ENCODE measurements at places on chromosomes 5 and 9.

- DNase-seq = no peak
Measured at GRCh38 chr5:153952893-153953292, 85.8 kb downstream of the FAM114A2 start.

- no peak for DNase-seq
Measured at GRCh38 chr5:141617128-141617527, 1.7 kb downstream of the DIAPH1 start.

DNA sequence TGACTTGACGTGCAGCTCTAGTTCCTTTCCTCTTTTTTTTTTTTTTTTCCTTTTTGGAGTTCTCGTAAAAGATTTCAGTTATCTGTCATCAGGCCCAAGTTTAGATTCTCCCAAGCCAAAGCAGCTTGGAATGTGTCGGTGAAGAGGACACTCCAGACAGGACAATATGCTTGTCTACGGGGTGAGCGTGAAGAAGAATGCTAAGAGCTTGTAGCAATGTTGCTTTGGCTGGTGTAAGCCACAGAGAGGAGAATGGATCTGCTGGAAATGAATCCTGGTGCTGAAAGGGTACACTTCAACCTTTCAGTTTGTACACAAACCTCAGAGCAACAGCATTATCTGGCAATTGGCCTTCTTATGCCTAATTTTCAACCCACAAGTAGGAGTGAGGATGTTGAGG, 92.4 kb downstream of the ISL1 start:
- DNase-seq = no peak

GRCh38 chr5:58043032-58043945, 416.6 kb downstream of the PLK2 start:
- DNase-seq = no peak

DNA sequence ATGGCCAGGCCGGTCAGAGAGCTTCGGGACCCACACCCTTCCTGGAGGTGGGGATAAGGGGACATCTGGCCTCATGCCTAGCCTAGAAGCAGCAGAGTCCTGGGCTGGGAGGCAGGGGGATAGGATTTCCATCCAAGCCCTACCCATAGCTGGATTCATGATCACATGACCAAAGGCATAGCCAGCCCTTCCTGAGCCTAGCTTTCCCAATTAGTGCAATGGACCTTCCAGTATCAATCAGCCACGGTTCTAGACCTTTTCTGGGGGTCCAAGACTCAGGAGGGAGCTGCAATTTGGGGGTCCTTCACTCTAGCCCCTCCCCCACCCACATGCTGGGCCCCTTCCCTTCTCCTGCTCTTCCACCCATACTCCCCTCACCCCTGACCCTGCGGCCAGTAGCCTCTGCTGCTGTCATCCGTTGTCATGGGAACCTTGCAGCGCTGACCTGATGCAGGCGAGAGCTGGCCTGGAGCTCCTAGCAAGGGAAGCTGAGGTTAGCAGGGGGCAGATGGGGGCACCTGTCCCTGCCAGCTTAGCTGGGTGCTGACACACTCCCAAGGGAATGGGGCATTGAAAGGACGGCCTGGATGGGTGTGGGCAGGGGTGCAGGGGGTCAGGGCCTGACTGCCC, 44.6 kb downstream of the CXXC5 start:
- DNase-seq = no peak

GRCh38 chr5:25713259-25713658, 1068.5 kb upstream of the CDH10 start:
- peak; percentile 12 for DNase-seq

DNA sequence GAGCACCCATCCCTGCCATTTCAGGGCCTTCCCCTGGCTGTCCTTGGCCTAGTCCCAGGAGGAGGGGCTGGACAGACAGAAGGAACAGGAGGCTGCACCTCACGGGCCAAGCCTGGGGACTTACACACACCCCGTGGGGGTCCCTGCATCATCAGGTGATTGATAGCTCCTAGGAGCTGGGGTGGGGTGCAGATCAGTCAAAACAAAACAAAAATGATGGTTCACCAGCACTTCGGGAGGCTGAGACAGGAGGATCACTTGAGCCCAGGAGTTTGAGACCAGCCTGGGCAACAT, 169.3 kb downstream of the GAPVD1 start:
- DNase-seq = no peak

DNA sequence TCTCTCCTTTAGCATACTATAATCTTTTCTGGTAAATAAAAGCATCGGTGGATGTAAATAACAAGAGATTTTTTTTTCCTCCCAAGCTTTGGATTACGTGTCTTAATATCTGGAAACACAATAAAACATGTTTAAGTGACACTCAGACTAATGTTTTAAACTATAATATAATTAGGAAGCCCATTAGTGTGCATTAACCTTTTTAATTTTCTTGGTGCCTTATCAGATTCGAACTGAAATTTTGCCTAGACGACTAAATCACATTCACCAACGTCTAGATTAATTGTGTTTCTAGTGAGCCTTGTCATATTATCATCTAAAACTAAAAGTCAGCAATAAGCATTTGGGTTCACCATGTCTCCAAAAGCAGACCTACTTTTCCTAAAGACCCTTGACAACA, 110.2 kb downstream of the CDH6 start:
- DNase-seq = no peak

GRCh38 chr5:150318613-150319483, 16.1 kb upstream of the ARSI start:
- DNase-seq = no peak

GRCh38 chr5:891837-892393, 686 bp downstream of the BRD9 start:
- DNase-seq = no peak

DNA sequence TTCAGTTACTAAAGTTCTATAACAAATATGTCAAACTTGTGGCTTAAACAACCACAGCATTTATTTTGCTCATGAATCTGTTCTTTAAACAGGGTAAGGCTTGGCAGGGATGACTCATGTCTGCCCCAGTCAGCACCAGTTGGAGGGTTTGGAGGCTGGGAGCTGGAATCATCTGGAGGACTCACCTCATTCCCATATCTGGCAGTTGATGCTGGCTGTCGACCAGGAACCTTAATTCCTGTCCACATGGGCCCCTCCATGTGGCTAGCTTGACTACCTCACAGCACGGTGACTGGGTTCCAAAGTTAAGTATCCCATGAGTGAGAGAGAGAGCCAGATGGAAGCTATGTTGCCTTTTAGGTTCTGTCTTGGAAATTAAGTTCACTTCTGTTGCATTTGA, 13.8 kb upstream of the CCL28 start:
- DNase-seq = no peak

- DNase-seq = no peak
Measured at GRCh38 chr9:19631181-19631580, 157.7 kb downstream of the SLC24A2 start.

- DNase-seq = no peak
Measured at GRCh38 chr5:163894645-163895044, 389.2 kb downstream of the MAT2B start.

DNA sequence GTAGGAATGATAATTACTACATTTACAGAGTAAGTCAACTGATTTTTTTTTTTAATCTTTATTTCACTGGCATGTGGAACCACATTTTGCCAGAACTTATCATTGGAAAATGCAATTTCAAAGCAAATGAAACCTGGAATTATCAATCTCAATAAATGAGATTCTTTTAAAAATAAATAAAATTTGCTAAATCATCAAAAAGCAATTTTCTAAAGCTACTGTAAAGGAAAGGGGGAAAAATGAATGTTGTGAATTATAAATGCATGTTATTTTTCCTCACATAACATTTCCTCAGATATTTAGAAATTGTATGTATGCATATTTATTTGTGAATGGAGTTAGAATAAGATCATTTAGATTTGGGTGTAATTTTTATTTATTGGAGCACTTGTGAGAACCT, 89.9 kb upstream of the GRHPR start:
- no peak for DNase-seq

DNA sequence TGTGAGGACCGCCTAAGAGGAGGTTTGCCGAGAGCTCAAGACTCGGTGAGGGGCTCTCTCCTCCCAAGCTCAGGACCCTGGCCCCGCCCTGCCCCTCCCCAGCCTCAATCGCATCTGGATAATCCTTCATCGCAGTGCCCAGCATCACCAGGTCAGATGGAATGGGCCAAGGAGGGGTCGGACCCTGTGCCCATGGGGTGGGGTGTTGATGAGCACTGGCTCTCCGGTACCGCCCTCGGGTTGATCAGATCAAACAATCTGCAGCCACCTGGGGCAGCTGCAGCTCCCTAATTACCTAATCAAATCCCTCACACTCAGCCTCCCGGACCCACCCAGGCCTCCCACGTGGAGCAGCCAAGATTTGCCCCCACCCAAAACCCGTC, 24.4 kb upstream of the TDRD7 start:
- DNase-seq = no peak

DNA sequence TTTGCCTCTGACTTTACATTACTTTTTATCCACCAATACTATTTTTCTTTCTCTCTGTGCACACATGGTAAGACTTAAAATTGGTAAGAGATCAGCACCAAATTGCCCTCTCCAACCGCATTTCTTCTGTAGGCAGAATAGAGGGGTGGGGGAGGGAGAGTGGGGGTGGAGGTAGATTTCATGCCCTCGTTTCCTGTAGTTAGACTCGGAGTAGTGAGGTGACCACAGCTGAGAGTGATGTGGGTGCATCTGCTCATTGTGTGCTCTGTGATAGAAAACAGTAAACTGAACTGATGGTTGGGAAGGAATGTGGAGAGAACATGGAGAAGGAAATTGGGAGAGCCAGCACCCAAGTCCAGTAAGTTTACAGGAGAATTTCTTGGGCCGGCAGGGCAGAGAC, 498.3 kb downstream of the IRX1 start:
- no peak for DNase-seq

DNA sequence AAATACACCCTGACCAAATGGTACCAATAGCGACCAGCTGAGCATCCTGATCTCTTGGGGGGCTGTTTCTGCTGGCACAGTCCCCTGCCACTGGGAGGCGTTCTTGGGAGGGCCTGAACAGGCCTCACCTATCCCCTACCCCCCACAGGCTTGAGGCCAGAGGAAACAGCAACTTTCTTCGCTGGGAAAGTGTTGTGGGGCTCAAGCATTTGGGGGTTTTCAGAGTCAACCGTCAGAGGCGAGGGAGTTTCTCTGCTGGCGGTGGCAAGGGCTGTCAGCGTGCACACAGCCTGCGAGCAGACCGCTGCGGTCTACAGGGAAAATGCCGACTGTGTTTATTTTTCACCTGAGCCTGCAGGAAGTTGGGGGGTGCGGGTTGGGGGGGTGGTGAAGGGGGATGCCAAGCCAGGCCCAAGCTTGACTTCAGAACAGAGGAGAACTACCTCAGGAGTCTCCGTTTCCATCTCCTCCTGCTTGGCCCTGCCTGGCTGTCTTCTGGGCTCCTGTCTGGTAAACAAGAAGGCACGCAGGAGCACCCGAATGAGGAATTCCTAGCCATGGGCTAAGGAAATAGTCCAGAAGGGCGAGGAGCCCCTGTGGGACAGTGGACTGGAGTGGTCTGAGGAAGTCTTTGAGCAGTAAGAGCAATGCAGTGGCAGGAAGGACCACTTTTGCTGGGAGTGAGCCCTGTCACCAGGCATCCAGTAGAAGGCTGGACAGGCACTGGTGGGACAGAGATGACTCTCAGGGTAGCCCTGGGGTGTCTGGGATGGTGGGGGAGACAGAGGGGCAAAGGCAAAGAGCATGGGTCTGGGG, 18.1 kb downstream of the TCF7 start:
- no peak for DNase-seq

DNA sequence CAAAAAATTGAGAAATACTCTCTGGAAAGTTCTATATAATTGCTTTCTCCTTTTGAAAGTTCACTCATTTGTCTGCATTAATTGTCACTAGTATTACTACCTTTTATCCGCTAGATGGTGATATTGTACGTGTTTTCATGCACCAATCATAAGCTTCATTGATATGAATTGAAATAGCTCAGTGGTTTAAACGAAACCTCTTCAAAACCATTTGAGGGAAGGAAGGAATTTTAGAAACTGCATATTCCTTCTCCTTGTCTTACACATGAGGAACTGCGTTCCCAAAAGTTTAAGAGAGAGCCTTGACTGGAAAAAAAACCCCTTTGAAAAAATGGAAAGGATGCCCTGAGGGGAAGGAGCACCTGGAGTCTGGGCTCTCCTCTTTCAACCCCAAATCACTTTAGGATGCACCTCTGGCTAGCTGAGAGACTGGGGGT, 98.6 kb downstream of the YTHDC2 start:
- DNase-seq = no peak

DNA sequence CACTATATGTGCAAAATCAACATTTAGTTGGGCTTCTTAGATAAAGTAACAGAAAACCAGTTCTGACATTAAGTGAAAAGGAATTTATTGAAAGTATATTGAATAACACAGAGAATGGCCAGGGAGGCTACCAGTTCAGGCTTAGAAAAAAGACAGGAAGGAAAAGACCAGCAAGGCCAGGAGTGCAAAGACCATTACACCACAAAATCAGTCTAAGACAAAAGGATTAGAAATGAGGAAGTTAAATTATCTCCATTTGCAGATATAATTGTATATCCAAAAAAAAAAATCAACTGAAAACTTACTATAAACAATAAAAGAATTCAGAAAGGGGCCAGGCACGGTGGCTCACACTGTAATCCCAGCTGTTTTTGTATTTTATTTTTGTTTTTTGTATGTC, 4.8 kb upstream of the TEX10 start:
- no peak for DNase-seq

Data from progenitor cell of endocrine pancreas (in vitro differentiated cells).